ENCODE measurements at places on chromosomes 11 and 22.
A peak's percentile ranks its signal among the peaks of the same experiment; 100 is the strongest.

DNA sequence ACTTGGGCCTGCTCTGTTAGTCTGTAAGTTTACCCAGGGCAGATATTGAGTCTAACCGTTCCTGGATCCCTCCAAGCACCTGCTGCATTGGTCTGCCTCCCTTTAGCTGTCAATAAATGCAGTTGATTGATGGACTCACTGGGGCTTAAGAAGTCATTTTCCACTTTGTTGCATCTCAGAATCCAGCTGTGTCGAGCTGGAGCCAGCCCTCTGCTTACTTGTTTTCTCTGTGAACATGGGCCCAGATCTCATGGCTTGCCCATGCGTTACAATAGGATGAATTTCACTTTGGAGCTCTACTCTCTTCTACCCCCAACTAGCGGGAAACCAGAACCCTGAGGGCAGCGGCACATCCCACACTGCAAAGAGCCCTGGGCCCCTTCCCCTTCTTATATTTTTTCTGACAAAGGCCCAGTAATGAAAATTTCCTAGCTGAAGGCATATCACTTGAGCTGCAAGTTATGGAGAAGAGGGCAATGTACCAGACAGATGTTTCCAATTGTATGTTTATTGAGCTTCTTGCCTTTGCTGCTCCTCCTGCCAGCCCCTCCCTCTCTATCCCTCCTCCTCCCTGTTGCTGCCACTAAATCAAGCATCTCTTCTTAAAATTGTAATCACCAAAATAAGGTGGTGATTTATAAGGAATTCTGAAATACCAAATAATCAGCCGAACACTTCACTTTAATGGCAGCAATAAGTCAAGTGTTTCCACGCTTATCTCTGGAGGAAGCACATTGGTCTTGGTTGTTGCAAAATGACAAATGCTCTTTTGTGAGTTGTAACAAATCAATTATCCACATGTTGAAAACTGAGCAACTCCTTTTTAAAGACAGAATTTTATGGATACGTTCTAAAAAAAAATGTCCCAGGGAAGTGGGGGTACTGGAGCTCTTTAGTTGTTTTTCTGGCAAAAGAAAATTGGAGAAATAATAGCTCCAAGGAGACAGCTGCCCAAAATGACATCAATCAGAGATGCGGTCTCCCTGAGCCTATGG lies 212.3 kb upstream of the ZBED5 start:
- DNase-seq, result no peak

GRCh38 chr22:22884888-22885840 lies 2.5 kb upstream of the IGLL5 start:
- peak; percentile 84 for DNase-seq

DNA sequence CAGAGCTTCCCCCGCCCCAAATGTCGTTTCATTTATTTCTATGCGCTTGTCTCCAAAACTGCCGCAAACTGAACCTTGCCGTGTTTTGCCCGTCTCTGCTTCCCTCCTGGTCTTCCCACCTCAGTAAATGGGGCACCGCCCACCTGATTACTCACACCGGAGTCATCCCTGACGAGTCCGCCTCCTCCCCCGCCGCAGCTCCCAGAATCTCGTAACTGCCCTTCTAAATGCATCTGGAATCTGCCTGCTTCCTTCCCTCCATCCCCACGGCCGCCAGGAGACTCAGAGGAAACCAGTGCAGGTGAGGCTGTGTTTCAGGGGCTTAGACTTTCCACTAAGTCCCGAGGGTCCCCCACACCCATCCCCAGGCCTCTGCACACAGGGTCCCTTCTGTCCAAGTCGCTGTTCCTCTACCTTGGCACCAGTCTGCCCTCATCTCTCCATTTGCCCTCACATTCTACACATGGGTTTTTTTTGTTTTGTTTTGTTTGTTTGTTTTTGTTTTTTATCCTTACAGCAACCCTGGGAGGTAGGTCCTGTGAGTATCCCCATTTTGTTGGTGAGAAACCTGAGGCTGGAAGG lies 62.6 kb upstream of the PHF21B start:
- DNase-seq, result no peak

DNA sequence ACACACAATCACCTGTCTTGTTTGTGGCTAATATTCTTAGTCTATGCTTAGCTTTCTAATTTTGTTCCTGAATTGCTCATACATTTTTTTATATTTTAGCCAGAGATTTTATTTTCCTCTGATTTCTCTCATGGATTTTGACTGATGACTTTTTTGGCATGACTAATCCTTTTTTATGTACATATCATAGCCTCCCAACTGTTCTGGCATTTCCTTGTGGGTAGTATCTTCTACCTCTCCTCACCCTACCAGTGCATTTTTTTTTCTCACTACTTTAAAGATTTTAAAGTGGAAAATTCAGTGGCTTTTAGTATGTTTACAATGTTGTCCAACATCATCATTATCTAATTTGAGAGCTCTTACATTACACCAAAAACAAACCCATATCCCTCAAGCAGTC lies 84.4 kb upstream of the TENM4 start:
- no peak for DNase-seq

GRCh38 chr22:37745548-37746365 lies 48.9 kb downstream of the TRIOBP start:
- peak; percentile 93 for DNase-seq

GRCh38 chr11:35553831-35554230 lies 28.4 kb upstream of the PAMR1 start:
- no peak for DNase-seq

DNA sequence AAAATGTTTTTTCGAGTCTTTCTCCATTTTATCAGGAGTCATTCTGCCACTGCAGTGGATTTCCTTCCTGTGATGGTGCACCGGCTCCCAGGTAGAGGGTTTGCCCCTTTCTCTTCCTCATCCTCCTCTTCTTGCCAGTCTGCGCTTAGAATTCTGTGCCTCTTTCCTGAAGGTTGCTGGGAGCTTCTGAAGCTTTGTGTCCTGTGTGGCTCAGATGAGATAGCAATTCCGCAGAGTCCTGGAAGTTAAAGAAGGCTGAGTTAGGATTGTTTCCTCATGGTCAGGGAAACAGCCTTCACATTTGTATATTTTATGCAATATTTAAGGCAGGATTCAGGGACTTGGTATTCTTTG lies 264 bp downstream of the BCO2 start:
- DNase-seq, result no peak

DNA sequence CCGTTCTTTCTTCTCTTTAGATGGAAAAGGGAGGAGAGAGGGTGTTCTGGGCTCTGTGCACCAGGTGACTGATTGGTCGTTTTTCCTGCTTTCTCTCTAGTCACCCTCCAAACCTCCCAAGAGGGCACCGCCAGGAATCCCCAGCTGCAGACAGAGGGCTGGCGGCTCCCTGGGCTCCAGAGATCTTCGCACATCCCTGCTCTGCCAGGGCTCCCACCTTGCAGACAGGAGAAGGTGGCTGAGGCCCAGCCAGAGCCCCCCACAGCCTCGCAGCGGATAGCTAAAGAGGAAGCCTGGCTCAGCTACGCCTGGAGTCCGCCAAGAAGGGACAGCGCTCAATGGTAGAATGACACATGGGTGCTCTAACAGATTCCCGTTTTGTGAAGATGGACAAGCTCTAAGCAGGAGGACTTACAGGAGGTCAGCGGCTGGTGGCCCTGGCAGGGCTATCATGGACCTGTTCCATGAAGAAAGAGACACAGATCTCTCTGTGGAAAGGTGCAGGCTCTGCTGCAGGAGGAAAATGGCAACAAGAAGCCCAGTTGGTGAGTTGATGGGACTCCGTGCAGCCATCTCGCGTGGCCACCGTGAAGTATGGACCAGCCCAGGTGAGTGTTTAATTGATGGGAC lies 976.9 kb downstream of the BRD1 start:
- DNase-seq, result no peak

GRCh38 chr11:73085189-73085875 lies 56.8 kb downstream of the FCHSD2 start:
- DNase-seq, result no peak

- DNase-seq, result no peak
These were observed 33.5 kb upstream of the CD44 start for GRCh38 chr11:35105319-35106079.

- DNase-seq, result no peak
These were observed 61.7 kb downstream of the CHRDL2 start for GRCh38 chr11:74669211-74670160.

DNA sequence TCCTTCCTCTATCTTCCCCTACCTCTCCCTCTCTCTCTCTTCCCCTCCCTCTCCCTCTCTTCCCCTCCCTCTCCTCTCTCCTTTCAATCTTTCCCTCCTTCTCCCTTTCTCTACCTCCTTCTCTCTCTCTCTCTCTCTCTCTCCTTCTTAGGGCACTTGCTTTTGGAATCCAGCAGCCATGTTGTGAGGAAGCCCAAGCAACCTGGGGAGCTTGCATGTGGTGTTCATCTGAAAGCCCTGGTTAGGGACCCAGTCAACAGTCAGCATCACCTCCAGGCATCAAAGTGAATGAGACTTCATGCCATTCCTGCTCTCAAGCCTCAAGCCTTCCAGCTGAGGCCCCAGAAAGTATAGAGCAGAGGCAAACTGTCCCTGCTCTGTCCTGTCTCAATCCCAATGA lies 65.6 kb upstream of the SHISAL1 start:
- no peak for DNase-seq

- DNase-seq, result no peak
These were observed 203.7 kb downstream of the PGR start for GRCh38 chr11:100925935-100926334.

DNA sequence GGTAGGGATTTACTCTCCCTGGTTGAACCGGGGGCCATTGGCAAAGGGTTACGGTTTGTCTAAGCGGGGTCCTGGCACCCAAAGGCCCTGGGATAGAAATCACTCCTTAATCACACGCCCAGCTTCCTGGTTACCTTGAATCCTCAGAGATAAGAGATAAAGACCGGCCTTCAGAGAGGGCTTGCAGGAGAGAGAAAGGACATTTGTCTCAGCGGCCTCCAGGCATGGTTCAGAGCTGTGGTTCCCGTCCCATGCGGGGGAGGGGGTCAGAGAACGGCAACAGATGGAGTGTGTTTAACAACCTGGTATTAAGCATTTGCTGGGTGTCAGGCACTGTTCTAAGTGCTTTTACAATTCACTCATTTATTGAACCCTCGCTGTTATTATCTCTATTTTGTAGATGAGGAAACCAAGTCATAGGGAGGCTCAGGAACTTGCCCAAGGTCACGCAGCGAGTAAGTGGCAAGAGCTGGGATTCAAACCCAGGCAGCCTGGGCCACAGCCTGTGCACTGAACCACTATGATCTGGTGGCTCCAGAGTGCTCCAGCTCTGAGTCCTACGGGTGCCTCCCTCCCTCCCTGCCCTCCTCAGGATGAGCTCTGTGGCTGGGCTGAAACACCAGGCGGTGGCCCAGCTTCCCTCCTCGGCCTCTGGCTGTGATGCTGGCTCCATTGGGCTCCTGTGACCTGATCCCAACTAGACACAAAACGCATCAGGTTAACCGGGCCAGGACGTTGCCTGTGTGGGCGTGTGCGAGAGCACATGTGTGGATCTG lies 18.6 kb downstream of the LRRC10B start:
- no peak for DNase-seq

GRCh38 chr11:25844811-25845210 lies 487.1 kb upstream of the ANO3 start:
- no peak for DNase-seq

- peak; percentile 61 for DNase-seq
These were observed 3.9 kb downstream of the MYEOV start for GRCh38 chr11:69297787-69298266.

DNA sequence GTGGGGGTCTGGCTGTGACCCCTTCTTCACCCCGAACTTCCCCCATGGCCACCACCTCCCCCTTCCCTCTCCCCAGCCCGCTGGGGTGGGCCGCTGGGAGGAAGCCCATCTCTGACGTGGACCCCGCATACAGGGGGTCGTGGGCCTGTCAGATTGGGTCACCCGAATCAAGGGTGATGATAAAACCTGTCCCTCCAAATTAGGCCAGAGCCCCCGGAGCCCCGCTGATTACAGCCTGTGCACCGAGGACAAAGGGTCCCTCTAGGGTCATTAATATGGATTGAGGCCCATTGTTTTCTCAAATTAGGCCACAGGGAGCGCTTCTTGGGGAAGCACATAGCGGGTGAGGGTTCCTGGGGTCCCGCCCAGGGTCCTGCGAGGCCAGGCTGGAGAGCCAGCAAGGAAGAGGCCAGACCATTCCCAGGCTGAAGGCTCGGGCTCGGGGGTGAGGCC lies 4.9 kb upstream of the LINC01488 start:
- no peak for DNase-seq

DNA sequence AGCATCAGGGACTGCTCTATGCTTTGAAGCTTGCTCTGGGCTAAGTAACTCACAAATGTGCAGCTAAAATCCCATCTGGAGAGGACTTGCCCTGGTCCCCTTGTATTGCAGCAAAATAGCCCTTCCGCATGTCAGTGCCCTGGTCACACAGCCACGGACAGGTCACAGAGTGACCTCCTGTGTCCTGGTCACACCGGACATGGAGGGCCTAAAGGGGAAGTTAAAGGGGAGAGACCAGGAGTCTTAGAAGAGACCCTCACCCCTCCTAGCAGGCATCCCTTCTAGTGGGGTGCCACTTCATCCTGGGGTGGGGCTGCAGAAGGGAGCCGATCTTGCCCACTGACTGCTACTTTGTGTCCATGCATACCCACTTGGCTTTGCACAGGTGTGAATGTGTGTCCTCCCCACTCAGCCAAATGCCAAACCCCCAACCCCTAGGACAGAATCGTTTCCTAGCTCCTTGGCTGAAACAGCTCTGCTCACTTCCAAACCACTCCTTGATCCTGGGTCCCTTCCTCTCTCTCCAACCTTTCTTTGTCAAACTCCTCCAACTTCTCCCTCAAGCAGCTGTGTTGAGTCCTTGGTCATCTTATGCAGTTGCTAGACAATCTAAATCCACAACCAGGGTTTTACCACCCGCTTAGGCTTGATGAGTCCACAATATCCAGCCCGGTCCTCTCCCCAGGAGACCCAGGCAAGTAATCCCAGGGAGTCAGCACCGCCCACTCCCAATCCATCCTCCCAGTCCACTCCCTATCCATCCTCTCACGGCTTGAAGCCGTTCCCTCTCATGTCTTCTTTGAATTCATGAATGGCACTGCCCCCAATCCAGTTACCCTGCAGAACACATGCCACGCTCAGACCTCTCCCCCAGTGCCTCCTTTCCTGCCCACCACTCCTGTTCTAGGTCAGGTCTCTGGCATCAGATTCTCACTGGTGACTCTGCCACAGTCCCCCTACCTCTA lies 3.3 kb upstream of the FXYD6 start:
- DNase-seq, result no peak

DNA sequence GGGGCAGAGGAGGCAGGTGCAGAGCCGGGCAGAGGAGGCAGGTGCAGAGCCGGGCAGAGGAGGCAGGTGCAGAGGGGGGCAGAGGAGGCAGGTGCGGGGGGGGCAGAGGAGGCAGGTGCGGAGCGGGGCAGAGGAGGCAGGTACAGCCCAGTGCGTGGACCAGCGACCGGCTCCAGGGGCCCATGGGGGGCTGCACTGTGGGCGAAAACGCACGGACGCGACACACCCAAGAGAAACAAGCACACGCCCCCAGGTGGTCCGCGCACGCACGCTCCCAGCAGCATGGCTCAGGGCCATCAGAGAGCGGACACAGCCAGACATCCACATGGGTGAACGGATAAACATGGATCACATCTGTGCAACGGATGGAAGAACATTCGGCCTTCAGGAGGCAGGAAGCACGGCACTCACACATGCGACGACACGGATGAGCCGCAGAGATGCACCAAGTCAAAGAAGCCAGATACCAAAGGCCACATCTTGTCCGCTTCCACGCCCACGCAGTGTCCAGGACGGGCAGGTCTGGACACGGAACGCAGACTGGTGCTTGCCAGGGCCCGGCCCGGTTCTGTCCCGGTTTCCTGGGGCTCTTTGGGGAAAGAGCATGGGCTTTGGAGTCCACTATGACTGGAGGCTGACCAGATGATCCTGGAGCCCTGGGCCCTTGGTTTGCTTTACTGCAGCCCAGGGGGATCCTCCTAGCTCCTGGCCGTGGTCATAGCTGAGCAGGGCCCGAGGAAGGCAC lies 21.8 kb downstream of the OSBPL5 start:
- no peak for DNase-seq

GRCh38 chr11:118175031-118175992 lies 1.1 kb downstream of the SCN2B start:
- DNase-seq, result no peak
